ENCODE measurements at places on chromosomes 12 and 14. TPM values are rescaled to one million over a fixed set of nuclear protein-coding genes. Genes with fewer than 3 reads are reported as not detected.

DNA sequence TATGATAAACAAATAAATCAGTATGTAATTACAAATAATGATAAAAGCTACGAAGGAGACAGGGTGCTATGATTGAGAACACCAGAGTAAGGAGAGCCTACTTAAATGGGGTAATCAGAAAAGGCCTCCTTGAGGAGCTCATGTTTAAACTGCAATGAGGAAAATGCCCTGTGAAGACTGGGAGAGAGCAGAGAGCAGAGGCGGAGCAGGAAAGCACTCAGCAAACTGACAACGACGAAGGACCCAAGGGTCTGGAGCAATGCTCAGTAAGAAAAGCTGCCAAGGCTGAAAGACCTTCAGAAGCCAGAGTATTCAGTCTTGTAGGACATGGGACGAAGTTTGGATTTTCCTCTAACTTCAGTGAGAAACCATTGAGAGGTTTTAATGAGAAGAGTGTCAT, 114.2 kb upstream of the PLEKHA5 start:
- no peak overlapping the region for H3K27ac ChIP-seq
- H3K27me3 ChIP-seq, result no peaks in the 10 kb centered on the region
- no peaks in the 10 kb centered on the region for H3K4me1 ChIP-seq
- no peak overlapping the region for H3K4me3 ChIP-seq
- DNase-seq, result no peak

- no peaks in the 10 kb centered on the region for H3K36me3 ChIP-seq
- H3K27me3 ChIP-seq, result peaks cover 2% of the 10 kb centered on the region
- no peak for DNase-seq
- H3K4me1 ChIP-seq, result no peaks in the 10 kb centered on the region
- H3K4me3 ChIP-seq, result no peak overlapping the region
- no peak overlapping the region for H3K27ac ChIP-seq
These were observed 96.1 kb downstream of the EML1 start for GRCh38 chr14:99889268-99889667.

- no peak for DNase-seq
- H3K27ac ChIP-seq, result no peak overlapping the region
- no peaks in the 10 kb centered on the region for H3K36me3 ChIP-seq
These were observed 448.8 kb downstream of the FLRT2 start for GRCh38 chr14:85978582-85979250.

DNA sequence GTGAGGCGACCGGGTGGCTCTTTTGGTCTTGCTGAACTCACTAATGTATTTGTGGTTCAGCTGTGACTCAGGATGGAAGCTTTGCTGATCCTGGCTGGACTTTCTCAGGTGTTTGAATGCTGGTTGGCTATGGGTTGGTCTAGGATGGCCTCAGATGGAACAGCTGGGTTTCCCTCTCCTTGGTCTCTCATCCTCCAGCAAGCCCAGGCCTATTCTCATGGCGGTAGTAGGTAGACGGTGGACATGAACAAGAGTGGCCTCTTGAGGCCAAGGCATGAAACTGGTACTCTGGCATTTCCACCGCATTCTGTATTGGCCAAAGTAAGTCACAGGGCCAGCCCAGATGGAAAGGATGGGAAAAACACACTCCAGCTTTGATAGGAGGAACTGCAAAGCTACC, 11.8 kb upstream of the POLR3B start:
- no peak for DNase-seq
- no peak overlapping the region for H3K27ac ChIP-seq
- H3K4me1 ChIP-seq, result no peaks in the 10 kb centered on the region
- H3K36me3 ChIP-seq, result peaks cover 3% of the 10 kb centered on the region
- H3K4me3 ChIP-seq, result no peak overlapping the region

DNA sequence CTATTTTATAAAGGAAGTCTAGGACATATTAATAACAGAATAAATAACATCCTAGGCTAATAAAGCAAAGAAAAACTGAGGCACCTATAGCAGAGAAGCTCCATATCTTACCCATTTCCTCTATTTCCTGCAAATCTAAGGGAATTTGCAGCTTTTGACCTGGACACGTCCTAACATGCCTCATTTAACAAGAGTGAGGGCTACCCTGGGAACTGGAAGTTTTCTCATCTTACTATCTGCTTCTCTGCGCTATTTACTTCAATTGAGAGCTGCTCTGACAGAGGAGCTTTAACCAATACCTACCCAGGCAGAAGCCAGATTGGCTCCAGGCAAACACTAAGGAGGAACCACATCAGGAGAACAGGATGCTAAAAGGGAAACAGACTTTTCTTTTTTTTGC, 5.7 kb downstream of the YBX3 start:
- no peak for DNase-seq
- H3K4me1 ChIP-seq, result peaks cover 55% of the 10 kb centered on the region
- no peak overlapping the region for H3K27ac ChIP-seq
- no peaks in the 10 kb centered on the region for H3K27me3 ChIP-seq
- no peak overlapping the region for H3K4me3 ChIP-seq

- H3K27me3 ChIP-seq, result no peaks in the 10 kb centered on the region
- no peaks in the 10 kb centered on the region for H3K36me3 ChIP-seq
- no peak overlapping the region for H3K4me3 ChIP-seq
These were observed 35.5 kb upstream of the UNC79 start for GRCh38 chr14:93395231-93395630.

DNA sequence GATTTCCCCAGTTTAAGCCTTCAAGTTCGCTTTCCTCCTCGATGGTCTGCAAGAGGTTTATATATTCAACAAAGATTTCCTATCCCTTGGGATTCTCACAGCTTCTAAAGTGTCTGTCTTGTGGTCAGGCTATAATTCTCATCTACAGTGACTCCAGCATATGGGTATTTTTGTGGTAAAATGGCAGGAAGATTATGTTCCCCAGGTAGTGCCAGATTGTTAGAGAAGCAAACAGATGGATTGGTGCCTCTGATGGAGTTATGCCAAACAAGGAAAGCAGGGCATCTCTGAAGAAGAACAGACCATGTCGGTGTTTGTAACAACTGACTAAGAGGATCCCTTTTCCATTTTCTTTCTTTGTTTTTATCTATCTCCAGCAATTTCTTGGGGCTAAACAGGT, 5.5 kb upstream of the CCDC175 start:
- no peak for DNase-seq
- H3K27ac ChIP-seq, result no peak overlapping the region
- no peaks in the 10 kb centered on the region for H3K27me3 ChIP-seq

DNA sequence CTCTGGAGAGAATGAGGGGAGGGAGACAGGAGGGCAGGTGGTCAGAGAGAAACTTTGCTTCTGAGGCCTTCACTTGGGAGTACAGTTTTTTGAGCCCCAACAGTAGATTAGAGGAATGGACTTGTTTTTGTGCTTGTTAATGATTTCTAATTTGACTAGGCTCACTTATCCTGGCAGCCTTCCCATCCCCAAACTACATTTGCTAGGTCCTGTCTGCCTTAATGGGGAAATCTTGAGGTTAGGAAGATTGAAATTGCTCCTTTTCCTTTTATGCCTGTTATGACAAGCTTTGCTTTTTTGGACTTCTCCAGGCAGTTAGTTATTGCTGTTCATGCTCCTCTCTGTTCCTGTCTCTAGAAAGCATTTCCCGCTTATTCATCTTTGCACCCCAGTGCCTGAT, 37.7 kb downstream of the SYNE2 start:
- H3K27ac ChIP-seq, result no peak overlapping the region
- no peaks in the 10 kb centered on the region for H3K36me3 ChIP-seq
- H3K27me3 ChIP-seq, result no peaks in the 10 kb centered on the region
- H3K4me3 ChIP-seq, result no peak overlapping the region

GRCh38 chr12:19692566-19692965, 253.3 kb downstream of the AEBP2 start:
- H3K27ac ChIP-seq, result no peak overlapping the region
- H3K4me3 ChIP-seq, result no peak overlapping the region
- H3K27me3 ChIP-seq, result no peaks in the 10 kb centered on the region
- no peak for DNase-seq
- H3K4me1 ChIP-seq, result peaks cover 22% of the 10 kb centered on the region

- H3K36me3 ChIP-seq, result peaks cover 19% of the 10 kb centered on the region
- no peak for DNase-seq
- no peak overlapping the region for H3K27ac ChIP-seq
- no peak overlapping the region for H3K4me3 ChIP-seq
- H3K4me1 ChIP-seq, result peaks cover 31% of the 10 kb centered on the region
These were observed 103.6 kb downstream of the DAAM1 start for GRCh38 chr14:59292028-59292427.

DNA sequence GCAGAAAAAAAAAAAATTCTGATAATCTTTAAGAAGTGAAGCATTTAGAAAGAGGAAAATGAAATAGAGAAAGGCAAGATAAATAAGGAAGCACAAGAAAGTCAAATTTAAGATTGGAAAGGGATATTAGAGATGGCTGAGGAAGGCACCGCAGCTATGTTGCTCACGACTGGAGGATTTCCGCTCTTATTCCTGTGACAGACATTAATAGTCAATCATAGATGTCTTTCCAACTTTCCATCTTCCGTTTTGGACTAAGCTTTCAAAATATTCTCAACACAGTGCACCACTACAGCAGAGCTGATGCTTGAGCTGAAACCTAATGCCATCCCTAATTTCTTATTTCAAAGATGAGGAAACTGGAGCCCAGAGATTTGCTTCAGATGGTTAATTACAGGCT, 290.6 kb downstream of the FOXN3 start:
- peaks cover 14% of the 10 kb centered on the region for H3K27me3 ChIP-seq
- DNase-seq, result no peak
- H3K4me1 ChIP-seq, result no peaks in the 10 kb centered on the region
- no peak overlapping the region for H3K4me3 ChIP-seq
- no peak overlapping the region for H3K27ac ChIP-seq

Gene RHEBL1
- 16.0 TPM for total RNA-seq

Gene HEATR5A
- 23.1 TPM for total RNA-seq

Gene SMCO2
- 1.4 TPM for total RNA-seq

Gene TMEM119
- total RNA-seq, result not detected

Gene SIX6
- not detected for total RNA-seq

Gene KRT73
- not detected for total RNA-seq

Gene TMEM263
- total RNA-seq, result 30.6 TPM

Gene CYP27B1
- 11.3 TPM for total RNA-seq
